ENCODE measurements at places on chromosomes 16 and 17. TPM values are rescaled to one million over a fixed set of nuclear protein-coding genes. Genes with fewer than 3 reads are reported as not detected.
A peak's percentile ranks its signal among the peaks of the same experiment; 100 is the strongest.

DNA sequence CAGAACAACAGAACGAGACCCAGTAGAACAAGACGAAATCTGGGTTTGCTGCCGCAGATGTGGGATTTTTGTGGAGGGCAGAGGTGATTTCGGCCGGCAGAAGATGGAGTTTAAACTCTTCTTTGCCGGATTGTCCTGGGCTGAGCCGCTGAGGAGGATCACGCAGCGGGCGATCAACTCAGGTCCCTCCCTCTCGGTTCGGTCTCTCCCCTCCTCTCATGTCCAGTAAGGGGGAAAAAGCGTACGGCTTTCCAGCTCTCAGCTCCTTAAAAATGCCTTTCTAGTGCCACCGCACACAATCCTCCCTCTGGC is 2.5 kb downstream of the PHF12 start:
- H3K4me1 ChIP-seq: peaks cover 59% of the 10 kb centered on the region
- peak overlapping the region; percentile 90 for H3K4me3 ChIP-seq
- peak overlapping the region; percentile 97 for H3K27ac ChIP-seq
- no peaks in the 10 kb centered on the region for H3K27me3 ChIP-seq
- DNase-seq: no peak

The WNT3 gene
- total RNA-seq: not detected

DNA sequence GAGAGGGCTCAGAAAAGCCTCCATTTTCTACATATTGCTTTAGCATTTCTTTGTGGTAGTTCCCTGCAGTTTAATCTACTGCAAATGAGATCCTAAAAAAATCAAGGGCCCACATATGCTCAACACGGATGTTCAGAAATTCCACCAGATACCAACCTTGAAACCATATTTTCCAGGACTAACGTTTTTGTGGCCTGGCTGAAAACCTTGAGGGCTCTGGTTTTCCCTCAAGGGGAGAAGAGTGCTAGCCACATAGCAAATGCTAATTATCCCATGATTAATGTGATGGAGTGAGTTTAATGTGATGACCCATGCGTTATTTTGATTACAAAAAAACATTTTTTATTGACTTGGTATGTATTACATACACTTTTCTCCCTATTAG is 68.9 kb downstream of the SNX11 start:
- no peaks in the 10 kb centered on the region for H3K36me3 ChIP-seq
- peaks cover 4% of the 10 kb centered on the region for H3K27me3 ChIP-seq
- DNase-seq: no peak
- no peaks in the 10 kb centered on the region for H3K4me1 ChIP-seq
- H3K27ac ChIP-seq: no peak overlapping the region

GRCh38 chr17:78317794-78318400 is 42.0 kb downstream of the SOCS3 start:
- no peak overlapping the region for H3K4me3 ChIP-seq
- H3K36me3 ChIP-seq: no peaks in the 10 kb centered on the region
- DNase-seq: no peak
- peaks cover 26% of the 10 kb centered on the region for H3K4me1 ChIP-seq
- no peak overlapping the region for H3K27ac ChIP-seq

The KRTAP4-8 gene
- not detected for total RNA-seq

DNA sequence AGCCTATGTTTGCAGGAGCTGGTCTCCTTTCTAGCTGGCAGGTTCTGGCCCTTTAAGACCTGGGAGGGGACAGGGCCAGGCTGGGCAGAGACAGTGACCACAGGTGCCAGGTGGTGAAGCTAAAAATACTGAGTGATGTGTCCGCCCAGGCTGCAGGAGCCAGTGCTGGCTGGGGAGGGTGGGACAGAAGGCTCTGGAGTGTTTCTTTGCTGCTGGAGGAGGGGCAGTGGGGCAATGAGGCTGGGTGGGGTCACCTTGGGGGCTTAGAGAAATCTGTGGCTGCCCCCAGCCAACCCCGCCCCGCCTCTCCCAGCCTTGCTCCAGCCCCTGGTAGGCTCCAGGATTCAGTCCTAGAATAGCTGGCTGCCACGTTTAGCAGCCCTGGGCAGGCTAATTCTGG is 30.4 kb upstream of the SBK1 start:
- no peaks in the 10 kb centered on the region for H3K36me3 ChIP-seq
- peaks cover 50% of the 10 kb centered on the region for H3K4me1 ChIP-seq
- peak overlapping the region; percentile 97 for H3K27ac ChIP-seq
- H3K4me3 ChIP-seq: no peak overlapping the region
- peak; percentile 86 for DNase-seq

The ALG1 gene
- total RNA-seq: 8.1 TPM

- no peaks in the 10 kb centered on the region for H3K27me3 ChIP-seq
- no peak for DNase-seq
- H3K4me1 ChIP-seq: peaks cover 3% of the 10 kb centered on the region
These were observed 60.0 kb downstream of the RPTOR start for GRCh38 chr17:80604670-80605010.

- peaks cover 98% of the 10 kb centered on the region for H3K27me3 ChIP-seq
- no peak overlapping the region for H3K27ac ChIP-seq
- DNase-seq: no peak
- H3K4me3 ChIP-seq: no peak overlapping the region
- H3K4me1 ChIP-seq: peaks cover 22% of the 10 kb centered on the region
These were observed 3.3 kb downstream of the HNF1B start for GRCh38 chr17:37741341-37742115.

- H3K36me3 ChIP-seq: no peaks in the 10 kb centered on the region
- H3K4me1 ChIP-seq: no peaks in the 10 kb centered on the region
- H3K27me3 ChIP-seq: no peaks in the 10 kb centered on the region
- no peak for DNase-seq
- no peak overlapping the region for H3K4me3 ChIP-seq
These were observed 15.8 kb upstream of the CCL5 start for GRCh38 chr17:35895636-35896587.

GRCh38 chr16:71367241-71367976 is 8.9 kb downstream of the CALB2 start:
- H3K4me3 ChIP-seq: no peak overlapping the region
- H3K4me1 ChIP-seq: no peaks in the 10 kb centered on the region
- DNase-seq: no peak
- no peaks in the 10 kb centered on the region for H3K36me3 ChIP-seq
- H3K27me3 ChIP-seq: no peaks in the 10 kb centered on the region

- peak overlapping the region; percentile 48 for H3K4me3 ChIP-seq
- H3K36me3 ChIP-seq: no peaks in the 10 kb centered on the region
- peaks cover 54% of the 10 kb centered on the region for H3K4me1 ChIP-seq
- H3K27ac ChIP-seq: peak overlapping the region; percentile 96
These were observed 1.5 kb downstream of the HCFC1R1 start for GRCh38 chr16:3022208-3022683.

GRCh38 chr16:84500531-84500930 is 3.9 kb downstream of the MEAK7 start:
- H3K4me3 ChIP-seq: no peak overlapping the region
- DNase-seq: no peak
- no peaks in the 10 kb centered on the region for H3K27me3 ChIP-seq
- H3K36me3 ChIP-seq: no peaks in the 10 kb centered on the region
- H3K27ac ChIP-seq: no peak overlapping the region

The PNMT gene
- 6.8 TPM for total RNA-seq

DNA sequence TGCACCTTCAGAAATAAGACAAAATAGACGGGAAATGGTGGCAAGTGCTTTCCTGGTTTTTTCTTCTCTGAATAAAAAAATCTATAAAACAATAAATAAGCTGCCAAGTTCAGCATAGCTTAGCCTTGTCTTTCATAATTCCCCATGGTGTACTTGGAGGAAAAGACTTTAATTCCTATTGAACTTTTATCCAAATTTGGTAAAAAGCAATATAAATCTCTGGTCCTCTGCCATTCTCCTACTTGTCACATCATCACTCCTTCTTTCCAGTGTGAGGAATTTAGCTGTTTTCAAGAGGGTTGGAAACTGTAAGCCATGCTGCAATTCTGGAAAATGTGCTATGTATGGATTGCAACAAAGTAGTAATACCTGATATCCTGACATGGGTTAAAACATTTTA is 551.8 kb upstream of the KIF2B start:
- H3K4me3 ChIP-seq: no peak overlapping the region
- H3K27me3 ChIP-seq: no peaks in the 10 kb centered on the region
- H3K4me1 ChIP-seq: no peaks in the 10 kb centered on the region
- no peaks in the 10 kb centered on the region for H3K36me3 ChIP-seq
- H3K27ac ChIP-seq: no peak overlapping the region

DNA sequence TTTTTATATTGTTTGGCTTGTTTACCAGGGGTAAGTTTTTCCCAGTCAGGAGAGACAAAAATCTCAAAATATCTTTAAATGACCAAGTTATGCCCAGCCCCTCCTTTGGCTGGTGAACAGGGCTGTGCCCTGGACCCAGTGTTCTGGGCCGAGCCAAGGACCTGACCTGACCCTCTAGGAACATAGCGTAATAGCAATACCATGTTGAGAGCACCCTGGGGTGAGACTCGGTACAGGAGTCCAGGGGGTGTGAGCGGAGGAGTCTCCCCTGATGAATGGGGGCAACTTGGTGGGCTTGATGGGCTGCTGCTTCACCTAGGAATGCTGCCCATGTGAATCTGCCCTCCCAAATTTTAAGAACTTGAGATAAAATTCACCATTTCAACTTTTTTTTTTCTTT is 47.4 kb downstream of the B9D1 start:
- H3K4me3 ChIP-seq: no peak overlapping the region
- H3K27ac ChIP-seq: no peak overlapping the region
- DNase-seq: no peak
- H3K27me3 ChIP-seq: no peaks in the 10 kb centered on the region
- H3K4me1 ChIP-seq: peaks cover 17% of the 10 kb centered on the region

DNA sequence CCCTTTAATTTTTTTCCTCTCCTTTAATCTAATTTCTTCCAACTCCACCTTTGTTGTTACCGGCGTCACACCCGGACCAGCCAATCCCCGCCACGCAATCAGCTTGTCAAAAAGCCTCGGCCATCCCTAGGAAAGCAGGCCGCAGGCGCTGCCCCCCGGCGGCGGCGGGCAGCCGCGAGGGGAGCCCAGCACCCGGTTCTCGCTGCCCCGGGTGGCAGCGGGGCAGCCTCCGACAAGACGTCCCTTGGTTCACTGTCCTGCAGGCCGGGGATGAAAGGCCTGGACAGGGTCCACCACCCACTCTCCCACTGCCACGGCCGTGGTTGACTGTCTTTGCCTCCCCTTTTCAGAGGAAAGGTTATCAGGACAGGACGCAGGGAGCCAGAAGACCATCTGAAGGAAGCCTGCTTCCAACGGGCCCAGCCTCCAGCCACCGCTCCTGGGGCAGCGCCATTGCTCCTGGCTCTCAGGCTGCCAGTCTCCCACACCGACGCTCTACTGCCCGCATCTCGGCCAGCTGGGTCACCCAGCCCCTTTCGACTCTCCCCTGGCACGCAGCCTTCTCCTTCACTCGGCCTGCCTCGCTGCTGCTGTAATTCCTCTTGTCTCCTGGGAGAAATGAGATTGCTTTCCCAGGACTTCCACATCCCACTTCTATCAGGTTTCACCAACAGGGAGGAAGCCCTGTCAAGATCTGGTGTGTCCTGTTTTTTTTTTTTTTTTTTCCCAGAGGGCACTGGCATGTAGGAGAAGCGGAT is 2.8 kb upstream of the UBTF start:
- DNase-seq: peak; percentile 75

- no peaks in the 10 kb centered on the region for H3K4me1 ChIP-seq
- H3K4me3 ChIP-seq: no peak overlapping the region
- H3K36me3 ChIP-seq: no peaks in the 10 kb centered on the region
- H3K27me3 ChIP-seq: no peaks in the 10 kb centered on the region
- no peak for DNase-seq
- no peak overlapping the region for H3K27ac ChIP-seq
These were observed 6.0 kb upstream of the KCNH6 start for GRCh38 chr17:63516910-63517824.

DNA sequence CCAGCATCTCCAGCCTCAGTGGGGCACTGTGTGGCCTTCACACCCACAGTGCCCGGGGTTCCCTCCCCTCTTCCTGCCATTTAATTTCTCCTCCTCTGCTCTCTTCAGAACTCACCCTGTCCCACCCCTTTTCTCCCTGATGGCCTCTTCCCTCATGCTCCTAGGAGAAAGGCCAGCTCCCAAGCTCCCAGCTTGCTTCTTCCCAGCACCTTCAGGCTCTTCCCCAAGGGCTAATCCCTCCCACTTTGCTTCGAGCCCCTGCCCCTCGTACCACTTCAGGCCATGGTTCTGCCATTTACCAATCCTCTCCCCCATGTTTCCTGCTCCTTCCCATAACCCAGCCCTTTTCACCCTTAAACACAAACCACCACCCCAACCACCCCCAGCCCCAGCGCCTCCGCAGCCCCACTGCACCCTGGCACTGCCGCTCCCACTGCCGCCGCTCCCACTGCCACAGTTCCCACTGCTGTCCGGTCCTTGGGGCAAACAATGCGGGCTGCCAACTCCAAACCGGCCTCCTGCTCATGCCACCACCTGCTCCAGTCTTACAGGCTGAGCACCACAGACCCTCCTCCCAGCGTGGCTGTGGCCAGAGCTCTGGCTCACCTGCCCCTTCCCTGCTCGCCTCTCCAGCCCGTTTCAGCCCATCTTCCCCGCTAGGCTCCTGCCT is 28.6 kb downstream of the ADAM11 start:
- H3K4me3 ChIP-seq: no peak overlapping the region
- no peak for DNase-seq
- H3K27ac ChIP-seq: no peak overlapping the region
- peaks cover 15% of the 10 kb centered on the region for H3K4me1 ChIP-seq
- H3K36me3 ChIP-seq: no peaks in the 10 kb centered on the region

DNA sequence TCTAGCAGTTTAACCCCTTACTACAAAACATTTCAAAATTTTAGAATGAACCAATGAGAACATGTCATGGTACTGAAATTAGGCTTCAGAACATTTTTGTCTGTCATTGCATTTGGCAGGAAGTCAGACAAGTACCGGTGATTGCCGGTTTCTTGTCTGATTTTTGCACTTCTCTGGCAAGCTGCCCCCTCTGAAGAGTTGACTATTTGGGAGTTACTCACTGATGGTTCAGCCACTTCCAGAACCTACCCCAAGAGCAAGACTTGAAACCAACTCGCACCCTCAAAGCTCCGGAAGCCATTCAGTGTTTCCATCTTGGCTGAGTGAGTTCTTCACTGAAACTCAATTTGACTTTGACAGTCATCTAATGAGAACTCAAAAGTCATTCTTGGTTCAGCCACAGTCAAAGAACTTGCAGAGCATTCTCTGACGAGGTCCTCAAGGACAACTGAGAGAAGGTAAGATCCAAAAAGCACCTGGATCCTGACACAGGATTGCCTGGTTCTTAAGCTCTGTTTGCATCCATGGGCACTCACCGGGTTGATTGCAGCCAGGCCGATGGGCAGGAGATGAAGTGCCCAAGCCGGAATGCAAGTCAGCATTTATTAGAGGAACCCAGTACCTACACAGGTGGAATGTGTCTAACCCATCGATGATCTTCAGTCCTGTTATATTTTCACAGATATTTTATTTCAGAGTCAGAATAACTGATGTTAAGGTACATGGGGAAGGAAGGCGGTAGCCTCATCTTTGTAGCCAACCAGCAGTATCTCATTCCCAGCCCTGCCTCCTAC is 93.6 kb downstream of the USP22 start:
- H3K36me3 ChIP-seq: no peaks in the 10 kb centered on the region
- DNase-seq: no peak
- no peak overlapping the region for H3K27ac ChIP-seq

- H3K36me3 ChIP-seq: no peaks in the 10 kb centered on the region
- no peaks in the 10 kb centered on the region for H3K27me3 ChIP-seq
- H3K4me1 ChIP-seq: peaks cover 83% of the 10 kb centered on the region
- H3K4me3 ChIP-seq: no peak overlapping the region
These were observed 100.4 kb downstream of the ZNF778 start for GRCh38 chr16:89317729-89318429.

Data from gastrocnemius medialis (tissue), 4 donors.